ENCODE measurements at places on chromosomes 1 and 21. TPM values are rescaled to one million over a fixed set of nuclear protein-coding genes. Genes with fewer than 3 reads are reported as not detected.

DNA sequence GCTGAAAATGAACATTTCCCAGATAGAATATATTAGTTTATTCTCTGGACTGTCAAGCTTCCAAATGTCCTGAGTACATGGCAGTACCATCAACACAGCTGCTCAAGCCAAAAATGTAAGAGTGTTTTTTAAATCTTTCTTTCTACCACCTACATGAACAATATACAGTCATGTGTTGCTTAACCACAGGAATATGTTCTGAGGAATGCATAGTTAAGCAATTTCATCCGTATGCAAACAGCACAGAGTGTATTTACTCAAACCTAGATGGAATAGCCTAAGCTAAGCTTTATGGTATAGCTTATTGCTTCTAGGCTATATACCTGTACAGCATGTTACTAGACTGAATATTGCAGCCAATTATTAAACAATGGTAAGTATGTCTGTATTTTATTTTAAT lies 561.9 kb upstream of the ADGRL4 start:
- DNase-seq: no peak

DNA sequence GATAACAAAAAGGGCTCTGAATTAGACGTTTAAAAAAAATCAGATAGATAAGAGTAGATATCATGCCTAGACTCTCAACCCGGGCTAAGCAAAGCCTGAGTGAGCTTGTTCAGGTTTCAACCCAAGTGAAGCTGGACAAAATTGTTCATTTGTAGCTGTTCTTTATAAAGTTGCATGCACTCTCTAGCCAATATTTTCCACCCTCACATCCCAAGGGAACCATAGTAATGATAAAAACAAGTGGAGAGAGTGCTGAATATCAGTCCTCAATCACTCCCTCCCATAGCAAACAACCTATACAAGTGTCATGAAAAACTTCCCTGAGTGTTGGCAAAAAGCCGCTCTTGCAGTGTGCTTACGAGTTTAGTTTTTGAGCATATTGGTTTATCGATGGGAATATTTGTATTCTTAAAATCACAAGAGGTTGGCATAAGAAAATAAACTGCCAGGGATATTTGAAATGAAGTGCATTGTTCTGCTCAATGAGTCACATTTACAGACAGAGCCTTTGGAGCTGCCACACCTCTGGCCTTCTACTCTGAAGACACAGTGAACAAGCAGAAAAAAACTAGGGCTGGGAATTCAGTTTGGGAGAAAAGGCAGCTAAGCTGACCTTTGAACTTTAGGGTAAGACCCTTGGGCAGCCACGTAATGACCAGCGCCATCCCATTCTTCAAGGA lies 2.2 kb upstream of the CLCA2 start:
- no peak for DNase-seq

The KRTAP10-2 gene
- total RNA-seq: not detected

The CRABP2 gene
- total RNA-seq: 1.5 TPM

All from LHCN-M2 (cell line).